ENCODE measurements at places on chromosomes 12 and 14.

DNA sequence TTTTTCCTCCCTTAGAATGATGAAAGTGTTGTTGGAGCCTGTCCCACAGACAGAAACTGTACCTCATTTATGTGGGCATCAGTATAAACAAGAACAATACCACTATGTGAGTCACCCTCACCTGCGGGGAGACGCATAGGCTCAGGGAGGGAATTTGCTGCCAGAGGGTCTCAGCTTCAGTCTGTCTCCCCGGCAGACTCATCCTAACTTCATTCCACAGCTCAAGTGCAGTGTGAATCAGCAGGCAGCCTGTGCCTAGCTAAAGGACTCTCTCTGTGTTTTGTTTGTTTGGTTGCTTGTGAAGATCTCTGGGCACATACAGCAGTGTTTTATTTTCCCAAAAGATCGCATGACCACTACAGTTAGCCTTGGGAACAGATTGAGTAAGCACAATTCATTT is 98.9 kb downstream of the PRKCH start:
- no peak for DNase-seq

DNA sequence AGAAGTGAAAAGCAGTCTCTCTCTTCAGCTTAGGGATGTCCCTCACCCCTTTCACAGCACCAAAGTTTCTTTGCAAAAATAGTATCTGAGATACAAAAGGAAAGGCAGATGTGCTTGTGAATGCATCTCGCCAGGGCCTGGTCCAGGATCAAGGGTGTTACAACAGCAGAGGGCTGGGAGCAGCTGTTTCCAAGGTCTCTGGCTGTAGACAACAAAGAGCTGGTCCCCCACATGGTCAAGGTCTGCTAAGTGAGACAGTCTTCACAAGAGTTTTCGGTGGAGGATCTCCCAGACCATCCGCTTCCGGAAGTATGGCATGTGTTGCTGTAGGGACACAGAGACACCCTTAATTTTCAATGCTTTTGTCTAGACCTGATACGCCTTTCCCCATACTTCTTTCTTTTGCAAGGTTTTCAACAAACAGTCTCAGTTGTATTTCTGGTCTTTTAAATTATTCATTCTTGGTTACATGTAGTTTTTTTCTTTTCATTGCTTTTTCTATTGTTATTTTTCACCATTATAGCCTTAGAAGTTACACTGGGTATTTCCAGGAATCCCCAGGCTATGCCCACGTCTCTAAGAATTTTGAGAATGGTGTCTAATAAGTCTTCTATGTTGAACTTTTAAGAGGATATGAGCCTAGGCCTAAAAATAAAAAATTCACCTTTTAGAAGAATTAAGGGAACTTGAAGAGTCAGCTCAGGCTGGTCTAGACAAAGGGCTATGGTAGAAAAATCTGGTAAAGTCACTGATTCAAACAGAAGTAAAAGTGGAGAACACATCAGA is 41.0 kb upstream of the COL2A1 start:
- no peak for DNase-seq

DNA sequence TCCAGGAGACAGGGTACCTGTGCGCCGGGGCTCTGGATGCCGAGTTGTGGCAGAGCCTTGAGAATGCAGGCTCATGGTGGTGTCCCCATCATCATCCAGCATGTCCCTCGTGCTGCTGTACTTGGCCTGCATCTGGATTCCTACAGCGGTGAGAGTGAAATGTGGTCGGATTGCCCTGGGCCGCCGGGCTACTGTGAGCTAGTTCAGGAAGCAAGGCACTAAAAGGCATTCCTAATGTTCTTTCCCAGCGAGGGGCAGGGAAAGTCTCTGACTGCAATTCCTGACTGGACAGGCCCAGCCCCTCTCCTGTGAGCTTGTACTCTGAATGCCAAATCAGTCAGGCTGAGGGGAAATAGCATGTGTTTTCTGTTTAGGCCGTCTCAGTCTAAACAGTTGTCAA is at the start of gene CLEC1A:
Gene CLEC1A, minus strand, starts transcription at position 195 of the 400 bp plus-strand sequence. Its CDS starts 63 bp downstream, at position 132.
- no peak for DNase-seq

DNA sequence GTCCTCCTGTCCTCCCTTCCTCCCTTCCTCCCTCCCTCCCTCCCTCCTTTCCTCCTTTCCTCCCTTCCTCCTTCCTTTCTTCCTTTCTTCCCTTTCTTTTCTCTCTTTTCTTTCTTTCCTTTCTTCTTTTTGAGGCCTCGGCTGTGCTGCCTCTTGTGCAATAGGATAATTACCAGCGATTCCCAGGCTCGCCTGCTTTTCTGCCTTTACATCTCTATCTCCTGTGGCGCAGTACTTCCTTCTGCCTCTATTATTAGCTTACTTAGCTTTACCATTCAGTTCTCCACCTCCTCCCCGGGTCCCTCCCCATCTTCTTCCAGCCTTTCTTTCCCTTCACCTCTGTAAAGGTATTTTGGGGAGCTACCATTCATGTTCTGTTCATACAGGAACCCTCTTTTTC is 19.9 kb downstream of the ETV6 start:
- DNase-seq = no peak

- no peak for DNase-seq
Observed at GRCh38 chr12:76399040-76399439, 50.8 kb upstream of the BBS10 start.

DNA sequence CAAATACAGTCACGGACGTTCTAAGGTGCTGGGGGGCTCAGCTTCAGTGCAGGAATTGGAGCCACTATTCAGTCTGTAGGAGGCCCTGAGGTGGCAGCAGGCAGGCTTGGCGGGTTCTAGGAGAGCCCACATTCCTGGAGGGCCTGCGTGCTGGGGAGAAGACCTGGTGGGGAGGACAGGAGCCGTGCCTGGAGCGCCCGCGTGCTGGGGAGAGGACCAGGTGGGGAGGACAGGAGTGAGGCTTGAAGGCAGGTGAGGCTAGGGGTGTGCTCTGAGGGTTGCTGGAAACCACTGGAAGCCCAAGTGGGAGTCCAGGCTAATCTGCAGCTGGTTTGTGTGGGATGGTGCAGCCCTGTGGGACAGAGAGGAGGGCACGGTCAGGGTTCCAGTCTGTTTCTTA is 23.1 kb downstream of the RHOF start:
- no peak for DNase-seq

- DNase-seq = no peak
Observed at GRCh38 chr14:86826661-86827060, 1166.3 kb downstream of the GALC start.

GRCh38 chr12:106914796-106915634 is 40.7 kb upstream of the TMEM263 start:
- no peak for DNase-seq

GRCh38 chr12:62258941-62259630 is 1.1 kb upstream of the USP15 start:
- no peak for DNase-seq

GRCh38 chr14:88660056-88660455 is 97.2 kb downstream of the ZC3H14 start:
- DNase-seq = no peak

GRCh38 chr12:68980476-68981212 is 47.7 kb upstream of the CPM start:
- no peak for DNase-seq

DNA sequence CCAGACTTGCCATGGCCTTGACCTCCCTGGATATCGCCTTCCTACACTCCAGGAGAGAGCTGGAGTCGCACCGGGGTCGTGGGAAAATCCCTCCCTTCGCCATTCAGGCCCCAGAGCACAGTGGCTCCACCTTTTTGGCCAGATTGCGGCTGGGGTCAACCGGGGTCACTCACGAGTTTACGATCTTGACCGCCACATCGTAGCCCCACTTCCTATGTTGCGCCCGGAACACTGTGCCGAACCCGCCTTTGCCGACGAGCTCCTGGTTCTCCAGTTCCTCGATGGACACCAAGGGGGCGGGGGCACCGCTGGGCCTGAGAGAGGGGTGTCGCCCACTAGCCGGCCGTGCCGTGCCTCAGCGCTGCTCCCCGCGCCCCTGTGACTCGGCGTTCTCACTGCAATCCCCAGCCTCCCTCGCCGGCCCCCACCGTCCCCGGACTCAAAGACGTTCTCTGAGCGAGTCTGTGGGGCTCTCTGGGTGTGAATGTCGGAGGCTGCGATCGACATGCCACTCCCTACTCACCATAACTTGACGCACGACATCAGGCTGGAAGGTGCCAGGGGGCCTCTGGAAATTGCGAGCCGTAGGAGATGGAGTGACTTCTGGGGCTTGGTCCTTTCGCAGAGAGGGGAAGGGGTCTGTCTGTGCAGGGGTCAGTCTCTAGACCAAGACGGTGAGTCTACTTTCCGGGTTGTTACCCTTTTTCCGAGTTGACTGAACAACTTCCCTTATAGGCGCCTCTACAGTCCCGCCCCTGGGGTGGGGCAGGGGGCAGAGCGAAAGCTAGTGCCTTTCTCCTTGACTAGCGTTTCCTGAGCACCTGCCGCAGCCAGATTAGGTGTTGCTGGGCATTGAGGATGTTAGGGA is at the start of gene RIPK3:
Gene RIPK3, minus strand, starts transcription at position 708 of the 868 bp plus-strand sequence. Its CDS starts 165 bp downstream, at position 543.
- DNase-seq = peak; percentile 29

- no peak for DNase-seq
Observed at GRCh38 chr12:4911316-4911994, 1.8 kb downstream of the KCNA1 start.

DNA sequence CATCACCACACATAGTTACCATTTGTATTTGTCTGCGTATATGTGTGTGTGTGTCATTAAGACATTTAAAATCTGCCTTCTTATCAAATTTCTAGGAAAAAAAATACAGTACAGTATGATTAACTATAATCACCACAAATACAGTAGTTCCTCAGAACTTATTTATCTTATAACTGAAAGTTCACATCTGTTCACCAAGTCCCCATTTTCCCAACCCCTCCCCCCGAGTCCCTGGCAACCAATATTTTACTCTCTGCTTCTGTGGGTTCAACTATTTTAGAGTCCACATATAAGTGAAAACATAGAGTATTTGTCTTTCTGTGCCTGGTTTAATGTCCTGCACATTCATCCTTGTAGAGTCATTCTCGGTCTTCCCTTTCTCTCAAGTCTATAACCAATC is 12.3 kb downstream of the CAPS2 start:
- no peak for DNase-seq

GRCh38 chr12:118058881-118059280 is 2.1 kb downstream of the WSB2 start:
- DNase-seq = no peak

DNA sequence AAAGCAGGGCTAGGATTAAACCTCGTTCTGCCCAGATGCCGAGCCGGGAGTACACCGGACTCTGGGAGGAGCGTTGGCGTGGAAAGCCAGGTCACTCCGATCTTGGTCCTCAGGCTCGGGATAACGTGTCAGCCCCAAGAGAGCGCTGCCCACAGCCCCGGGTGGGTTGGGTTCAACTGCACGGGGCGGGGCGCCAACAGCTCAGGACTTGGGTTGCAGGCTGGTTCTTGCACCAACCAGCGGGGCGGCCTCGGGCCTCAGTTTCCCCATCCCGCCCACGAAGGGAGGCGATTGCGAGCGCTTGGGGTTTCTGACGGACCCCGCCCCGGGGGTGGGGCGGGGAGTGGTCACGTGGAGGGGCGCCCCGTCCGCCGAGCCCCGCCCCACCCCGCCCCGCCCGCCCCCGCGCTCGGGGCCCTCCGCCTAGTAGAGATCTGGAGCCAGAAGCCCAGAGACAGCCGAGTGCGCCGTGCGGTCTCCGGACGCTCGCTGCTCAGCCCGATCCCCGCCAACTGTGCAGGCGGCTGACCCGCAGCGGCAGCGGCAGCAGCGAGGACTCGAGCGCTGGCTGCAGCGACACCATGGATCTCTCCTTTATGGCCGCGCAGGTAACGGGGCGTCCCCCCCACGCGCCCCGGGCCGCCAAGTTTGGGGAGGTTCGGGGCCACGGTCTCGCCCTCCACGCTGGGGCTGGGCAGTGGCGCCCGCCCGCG is at the start of gene C14orf132:
Gene C14orf132, plus strand, starts transcription at position 443 of the 713 bp plus-strand sequence. Its CDS starts 139 bp downstream, at position 582.
- DNase-seq = peak; percentile 13

- DNase-seq = no peak
Observed at GRCh38 chr12:124876171-124876570, 12.5 kb upstream of the SCARB1 start.

Data from stimulated activated CD4-positive, alpha-beta T cell treated with anti-CD3 and anti-CD28 coated beads, TNF-alpha, amount 100 ng/mL, for 1 hour (primary cell).